ENCODE measurements at places on chromosomes 6 and 20.

GRCh38 chr6:158143700-158144099 is 24.4 kb downstream of the SERAC1 start:
- no peak for DNase-seq

DNA sequence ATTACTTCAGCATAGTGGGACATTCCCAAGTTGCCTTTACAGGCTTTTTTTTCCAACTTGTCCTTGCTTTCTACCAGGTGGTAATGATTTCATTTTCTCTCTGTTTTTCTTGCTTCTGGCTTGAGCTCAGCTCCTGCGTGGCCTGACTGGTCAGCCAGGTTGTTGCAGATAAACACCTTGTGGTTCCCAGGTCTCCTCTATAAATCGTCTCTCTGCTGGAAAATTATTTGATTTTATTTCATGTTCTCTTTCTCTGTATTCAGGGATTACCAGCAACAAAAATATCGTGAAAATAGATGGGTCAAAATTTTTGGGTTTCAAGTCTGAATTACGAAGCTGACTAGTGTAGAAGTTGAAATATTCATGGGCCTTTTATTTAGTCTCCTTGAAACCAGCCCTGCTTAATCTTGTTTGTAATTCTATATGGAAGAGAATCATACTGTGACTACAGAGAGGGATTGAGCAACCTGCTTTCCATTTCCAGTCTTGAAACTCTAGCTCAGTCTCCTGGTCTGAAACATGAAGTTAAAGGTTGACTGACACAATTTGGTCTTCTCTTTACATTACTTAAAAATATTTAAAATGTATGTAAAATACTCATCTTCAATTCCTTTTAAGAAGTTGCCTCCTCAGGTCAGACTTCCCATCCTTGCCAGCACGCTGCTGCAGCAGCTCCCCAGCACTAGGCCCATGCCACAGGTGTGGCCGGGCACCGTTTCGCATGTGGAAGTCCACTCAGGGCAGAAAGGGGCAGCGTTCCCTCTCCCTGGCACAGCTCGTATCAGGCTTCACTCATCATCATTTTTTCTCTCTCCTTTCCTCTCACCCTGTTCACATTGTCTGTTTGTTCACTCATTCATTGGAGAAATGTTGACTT is 7.1 kb downstream of the DUSP22 start:
- no peak for DNase-seq

DNA sequence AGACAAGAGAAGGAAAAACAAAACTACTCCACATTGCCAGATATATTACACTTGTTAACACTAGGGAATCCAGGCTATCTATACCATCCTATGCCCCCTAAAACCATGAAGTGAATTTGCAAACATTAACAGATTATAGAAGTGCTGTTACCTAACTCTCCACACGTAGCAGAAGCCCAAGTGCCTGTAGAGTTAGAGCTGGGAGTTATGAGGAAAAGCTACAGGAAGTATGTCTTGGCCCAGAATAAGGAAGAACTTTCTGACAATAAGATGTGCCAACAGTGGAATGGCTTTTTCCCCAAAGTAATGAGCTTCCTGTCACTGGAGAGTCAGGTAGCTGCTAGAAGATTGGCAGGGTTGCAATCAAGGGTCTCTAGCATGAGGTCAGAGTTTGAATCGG is 32.5 kb downstream of the ADGRG6 start:
- no peak for DNase-seq

GRCh38 chr20:31566658-31567379 is 38.3 kb upstream of the ID1 start:
- no peak for DNase-seq

DNA sequence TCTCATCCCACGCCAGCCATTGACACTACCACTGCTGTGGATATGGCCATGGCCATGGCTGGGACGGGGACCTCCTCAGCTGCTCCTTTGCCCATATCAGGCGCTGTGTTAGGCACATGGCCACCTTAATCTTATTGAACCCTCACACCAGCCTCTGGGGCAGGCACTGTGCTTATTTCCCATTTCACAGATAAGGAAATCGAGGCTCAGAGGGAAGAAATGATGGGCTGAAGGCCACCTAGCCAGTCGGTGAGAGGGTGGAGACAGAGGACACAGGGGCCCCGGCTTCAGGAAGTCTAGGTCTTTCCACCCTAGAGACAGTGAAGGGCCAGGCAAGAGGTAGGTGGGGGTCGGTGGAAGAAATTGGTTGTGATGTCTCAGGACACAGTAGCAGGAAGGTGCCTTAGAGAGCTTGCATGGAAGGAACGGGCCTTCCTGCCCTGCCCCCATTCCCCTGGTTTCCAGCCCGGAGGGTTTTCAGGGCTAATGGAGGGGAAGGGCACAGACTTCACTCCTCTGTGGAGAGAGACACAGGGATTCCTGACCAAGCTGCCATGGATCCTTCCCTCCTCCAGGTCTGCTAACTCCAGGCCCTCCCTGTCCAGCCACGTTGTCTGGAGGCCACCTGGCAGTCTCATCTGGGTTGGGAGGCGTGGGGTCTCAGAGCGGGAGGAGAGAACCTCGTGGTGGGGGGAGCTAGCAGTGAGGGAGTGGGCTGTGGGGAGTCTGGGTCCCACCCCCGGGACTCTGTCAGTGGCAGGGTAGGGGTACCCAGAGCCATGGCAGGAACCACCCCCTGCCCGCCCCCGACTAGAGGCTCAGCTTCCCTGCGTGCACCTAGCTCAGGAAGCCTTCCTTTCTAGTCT is 120.4 kb downstream of the VEGFA start:
- no peak for DNase-seq

GRCh38 chr6:24818346-24818745 is 19.6 kb upstream of the ARMH2 start:
- DNase-seq = no peak

- DNase-seq = no peak
Observed at GRCh38 chr6:4421837-4422236, 286.5 kb upstream of the ECI2 start.

DNA sequence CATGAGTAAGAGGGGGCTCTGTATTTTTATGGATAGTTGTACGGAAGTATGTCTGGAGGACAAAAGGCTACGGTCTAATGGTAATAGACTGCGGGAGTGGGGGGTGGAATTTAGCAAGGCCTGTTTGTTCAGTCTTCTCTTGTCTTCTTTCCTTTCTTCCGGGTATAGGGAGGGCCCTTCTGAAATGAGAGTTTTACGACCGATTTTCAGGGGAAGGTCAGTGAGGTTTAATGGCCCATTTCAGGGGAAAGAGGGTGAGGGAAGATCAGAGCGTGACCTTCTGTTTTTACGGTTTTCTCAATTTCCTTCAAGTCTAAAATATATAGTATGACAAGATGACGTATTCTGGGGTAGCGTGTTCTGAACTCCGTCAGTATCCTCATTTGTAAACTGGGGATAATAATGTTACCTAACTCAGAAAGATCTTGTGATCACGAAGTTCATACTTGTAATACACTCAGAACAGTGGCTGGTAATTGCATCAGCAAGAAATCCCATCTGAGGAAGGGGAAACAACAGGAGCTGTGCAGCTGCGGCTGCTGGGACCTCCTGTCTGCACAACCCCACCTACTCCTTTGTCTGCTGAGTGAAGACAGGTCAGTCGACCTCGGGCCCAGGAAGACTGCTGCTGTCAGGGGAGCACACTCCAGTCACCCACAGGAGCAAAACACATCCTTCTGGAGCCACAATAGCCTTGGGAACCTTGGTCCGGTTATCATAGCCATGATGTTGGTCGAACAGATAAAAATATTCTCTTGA is 90.4 kb downstream of the MAP3K7 start:
- DNase-seq = no peak

DNA sequence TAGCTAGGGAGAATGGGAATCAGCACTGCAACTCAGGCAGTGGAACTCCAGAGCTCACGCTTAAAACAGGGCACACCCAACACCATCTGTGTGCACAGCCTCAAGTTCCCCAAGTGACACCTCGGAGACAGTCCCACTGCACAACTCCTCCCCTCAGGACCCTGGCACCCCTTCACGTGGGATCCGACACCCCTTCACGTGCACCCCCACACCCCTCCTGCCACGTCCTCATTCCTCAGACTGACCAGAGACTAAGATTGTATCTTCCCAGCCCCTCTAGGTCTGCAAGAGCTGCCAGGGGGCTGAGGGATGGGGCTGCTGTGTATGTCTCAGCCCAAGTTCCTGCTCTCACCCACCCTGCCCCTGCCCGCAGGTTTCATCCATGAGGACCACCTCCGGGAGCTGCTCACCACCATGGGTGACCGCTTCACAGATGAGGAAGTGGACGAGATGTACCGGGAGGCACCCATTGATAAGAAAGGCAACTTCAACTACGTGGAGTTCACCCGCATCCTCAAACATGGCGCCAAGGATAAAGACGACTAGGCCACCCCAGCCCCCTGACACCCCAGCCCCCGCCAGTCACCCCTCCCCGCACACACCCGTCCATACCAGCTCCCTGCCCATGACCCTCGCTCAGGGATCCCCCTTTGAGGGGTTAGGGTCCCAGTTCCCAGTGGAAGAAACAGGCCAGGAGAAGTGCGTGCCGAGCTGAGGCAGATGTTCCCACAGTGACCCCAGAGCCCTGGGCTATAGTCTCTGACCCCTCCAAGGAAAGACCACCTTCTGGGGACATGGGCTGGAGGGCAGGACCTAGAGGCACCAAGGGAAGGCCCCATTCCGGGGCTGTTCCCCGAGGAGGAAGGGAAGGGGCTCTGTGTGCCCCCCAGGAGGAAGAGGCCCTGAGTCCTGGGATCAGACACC is 7.6 kb downstream of the MYL9 start:
- DNase-seq = no peak

DNA sequence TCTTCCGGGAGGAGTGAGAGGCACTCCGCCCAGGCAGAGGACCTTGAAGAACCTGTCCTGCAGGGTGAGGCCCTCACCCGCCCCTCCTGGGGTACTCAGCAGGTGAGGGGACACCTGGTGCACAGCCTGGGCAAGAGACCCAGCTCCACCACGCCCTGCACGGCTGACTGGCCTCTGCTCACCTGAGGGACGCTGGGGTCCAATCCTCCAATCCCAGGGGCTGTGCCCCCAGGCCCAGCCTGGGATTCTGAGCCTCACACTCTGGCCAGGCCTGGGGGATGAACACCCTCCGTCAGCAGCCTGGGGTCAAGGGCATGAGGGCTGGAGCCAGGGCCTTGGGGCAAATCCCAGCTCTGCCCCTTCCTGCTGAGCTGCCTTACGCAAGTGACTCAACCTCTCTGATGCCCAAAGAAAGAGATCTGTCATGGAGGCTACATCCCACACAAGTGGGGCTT is 149.9 kb upstream of the PTPN1 start:
- DNase-seq = no peak

DNA sequence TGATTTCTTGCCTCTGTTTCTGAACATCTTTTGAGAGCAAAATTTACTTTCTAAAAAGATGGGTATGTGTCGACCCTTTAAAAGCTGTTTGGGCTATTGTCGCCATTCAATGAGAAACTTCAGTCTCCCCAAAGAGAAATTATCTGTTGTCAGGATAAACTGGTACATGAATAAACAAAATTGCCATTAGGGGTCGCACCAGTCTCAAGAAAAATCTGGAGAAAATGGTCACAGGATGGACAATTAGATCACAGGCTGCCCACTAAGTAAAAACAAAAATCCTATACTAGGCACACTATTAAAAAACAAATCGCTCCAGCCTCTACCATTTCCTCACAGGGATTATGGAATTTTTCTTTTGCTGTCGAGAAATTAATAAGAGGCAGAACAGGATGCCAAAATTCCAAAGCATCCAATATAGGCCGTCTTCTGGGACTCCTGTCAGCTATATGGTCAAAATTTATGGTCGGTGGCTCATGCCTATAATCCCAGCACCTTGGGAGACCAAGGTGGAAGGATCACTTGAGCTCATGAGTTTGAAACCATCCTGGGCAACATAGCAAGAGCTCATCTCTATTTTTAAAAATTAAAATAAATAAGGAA is 5.5 kb upstream of the HLA-E start:
- no peak for DNase-seq

DNA sequence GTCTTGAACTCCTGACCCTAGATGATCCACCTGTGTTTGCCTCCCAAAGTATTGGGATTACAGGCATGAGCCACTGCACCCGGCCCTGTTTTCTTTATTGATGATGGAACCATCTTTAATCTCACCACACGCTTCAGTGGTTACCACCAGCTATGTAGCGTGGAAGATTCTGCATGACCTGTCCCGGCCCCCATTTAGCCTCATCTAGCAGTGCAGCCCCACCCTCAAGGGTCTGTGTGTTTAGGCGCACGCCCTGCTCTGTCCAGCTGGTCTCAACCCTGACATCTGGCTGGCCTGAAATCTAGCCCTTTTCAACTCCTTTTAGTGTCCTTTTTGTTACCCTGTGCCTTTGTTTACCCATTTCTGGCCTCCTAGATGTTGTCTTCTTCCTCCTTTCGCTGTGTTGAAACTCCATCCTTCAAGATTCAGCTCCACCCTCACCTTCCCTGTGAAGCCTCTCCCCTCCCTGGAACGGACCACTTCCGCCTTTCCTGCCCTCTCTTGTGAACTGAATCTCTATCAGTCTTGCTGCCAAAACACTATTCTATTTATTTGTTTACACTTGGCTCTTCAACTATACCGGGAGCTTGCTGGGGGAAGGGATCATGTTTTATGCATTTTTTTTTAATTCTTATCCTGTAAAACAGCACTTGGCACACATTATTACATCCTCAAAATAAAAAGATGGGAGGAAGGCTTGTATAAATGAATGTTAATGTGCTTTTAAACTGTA is 101.0 kb upstream of the MTHFD1L start:
- DNase-seq = no peak

GRCh38 chr6:3355011-3355357 is 96.2 kb downstream of the PSMG4 start:
- no peak for DNase-seq

DNA sequence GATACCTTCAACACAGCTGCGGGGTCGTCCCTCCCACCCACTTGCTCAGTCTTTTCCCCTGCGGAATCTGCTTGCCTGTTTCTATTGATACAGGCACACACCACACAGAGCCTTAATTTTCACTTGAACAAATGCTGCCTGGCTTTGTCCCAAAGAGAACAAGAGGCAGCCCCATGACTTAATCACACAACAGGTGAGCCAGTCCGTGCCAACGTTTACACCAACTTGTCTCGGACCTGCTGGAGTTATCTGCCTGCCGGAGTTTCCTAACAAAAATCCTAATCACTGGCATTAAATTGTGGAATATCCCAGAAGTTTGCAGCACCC is 186.8 kb upstream of the RREB1 start:
- no peak for DNase-seq

- no peak for DNase-seq
Observed at GRCh38 chr6:13178107-13178506, 150.2 kb downstream of the TBC1D7 start.

GRCh38 chr6:81933608-81934051 is 181.1 kb upstream of the TENT5A start:
- DNase-seq = no peak

DNA sequence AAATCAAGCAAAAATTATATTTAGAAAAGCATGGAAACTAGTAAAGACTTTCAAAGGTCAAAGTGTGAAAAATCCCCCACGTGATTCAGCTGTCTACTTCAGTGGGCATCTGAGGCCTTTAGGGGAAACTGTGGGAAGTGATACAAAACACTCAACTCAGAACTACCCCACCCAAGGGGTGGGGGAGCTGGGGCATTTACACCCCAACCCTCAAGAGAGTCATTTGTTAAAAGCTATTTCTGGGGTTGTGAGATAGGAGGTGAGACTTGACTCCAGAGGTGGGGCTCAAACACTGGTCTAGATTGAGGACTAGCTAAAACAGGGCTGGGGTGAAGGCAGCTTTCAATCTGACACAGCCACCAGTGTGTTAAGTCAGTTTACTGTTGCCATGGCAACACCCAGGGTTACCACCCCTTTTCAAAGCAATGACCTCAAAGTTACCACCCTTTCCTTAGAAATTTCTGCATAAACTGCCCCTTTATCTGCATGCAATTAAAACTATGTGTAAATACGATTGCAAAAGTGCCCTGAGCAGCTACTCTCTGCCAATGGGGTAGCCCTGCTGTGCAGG is 9.9 kb upstream of the GTSF1L start:
- no peak for DNase-seq

Data from activated CD4-positive, alpha-beta T cell treated with anti-CD3 and anti-CD28 coated beads, Interleukin-2, amount 50 U/mL, for 24 hours (primary cell).